NCI-H2171 (cell line): ENCODE measurements at places on chromosomes 3 and 15.

DNA sequence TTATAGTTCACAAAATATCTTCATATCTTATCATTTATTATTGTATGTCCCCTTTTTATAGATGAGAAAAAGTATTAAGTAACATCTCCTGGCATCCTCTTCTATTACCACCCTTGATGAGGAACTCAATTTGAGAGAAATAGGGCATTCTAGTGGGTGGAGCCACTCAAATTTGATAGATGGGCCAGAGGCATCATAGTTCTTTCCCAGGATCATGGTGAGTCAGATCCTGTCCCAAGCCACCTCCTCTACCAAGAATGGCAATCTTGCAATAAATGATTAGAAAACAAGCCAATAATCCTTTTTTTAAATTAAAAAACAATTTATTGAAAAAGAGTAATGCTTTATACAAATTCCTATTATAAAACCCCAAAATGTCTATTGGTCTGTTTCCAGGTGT, 16.8 kb downstream of the CLDN1 start:
- DNase-seq: no peak

GRCh38 chr3:177591379-177591778, 394.1 kb upstream of the TBL1XR1 start:
- DNase-seq: no peak

- DNase-seq: no peak
Measured at GRCh38 chr3:188448813-188449212, 294.9 kb downstream of the LPP start.

DNA sequence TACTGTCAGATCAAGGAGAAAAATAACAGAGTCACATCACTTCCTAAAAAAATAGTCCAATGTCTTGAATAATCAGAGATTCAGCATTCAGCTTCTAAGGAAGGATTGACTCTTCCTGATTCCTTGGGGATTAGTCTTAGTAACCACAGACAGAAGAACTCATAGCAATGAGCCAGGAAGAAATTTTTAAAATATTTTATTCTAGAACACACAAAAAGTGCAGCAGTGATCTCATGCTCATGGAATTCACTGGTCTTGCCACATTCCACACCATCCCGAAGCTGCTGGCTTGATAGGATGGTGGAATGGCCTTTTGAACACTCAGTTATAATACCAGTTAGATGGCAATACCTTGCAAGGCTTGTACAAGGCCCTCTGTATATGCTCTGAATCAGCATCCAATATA, 43.0 kb upstream of the ABI3BP start:
- no peak for DNase-seq

- no peak for DNase-seq
Measured at GRCh38 chr15:60074181-60074885, 70.2 kb downstream of the FOXB1 start.

- DNase-seq: no peak
Measured at GRCh38 chr3:55185380-55185779, 257.5 kb upstream of the LRTM1 start.

GRCh38 chr15:100092034-100092433, 249.7 kb downstream of the ADAMTS17 start:
- DNase-seq: no peak

- DNase-seq: no peak
Measured at GRCh38 chr3:12556314-12556689, 585 bp upstream of the MKRN2 start.

- peak; percentile 32 for DNase-seq
Measured at GRCh38 chr3:157501863-157502262, 1.4 kb downstream of the VEPH1 start.

DNA sequence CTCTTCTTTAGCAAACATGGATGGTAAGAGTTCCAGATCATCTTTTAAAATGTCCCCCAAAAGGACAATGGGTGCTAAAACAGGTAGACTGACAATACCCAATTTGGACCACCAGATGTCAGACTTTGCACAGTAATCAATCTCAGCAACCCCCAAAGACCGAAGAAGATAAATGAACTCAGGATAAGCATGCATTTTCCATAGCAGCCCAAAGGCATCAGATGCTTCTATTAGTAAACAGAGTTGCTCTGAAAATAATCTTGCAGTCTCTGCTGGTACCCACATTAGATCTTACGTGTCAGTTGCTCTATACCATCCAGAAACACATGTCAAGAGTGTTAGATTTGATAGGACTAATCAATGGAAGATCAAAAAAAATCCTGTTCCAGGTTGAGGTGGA, 20.6 kb downstream of the MYH15 start:
- DNase-seq: peak; percentile 55

GRCh38 chr3:66038384-66038725, 363 bp downstream of the MAGI1 start:
- no peak for DNase-seq

DNA sequence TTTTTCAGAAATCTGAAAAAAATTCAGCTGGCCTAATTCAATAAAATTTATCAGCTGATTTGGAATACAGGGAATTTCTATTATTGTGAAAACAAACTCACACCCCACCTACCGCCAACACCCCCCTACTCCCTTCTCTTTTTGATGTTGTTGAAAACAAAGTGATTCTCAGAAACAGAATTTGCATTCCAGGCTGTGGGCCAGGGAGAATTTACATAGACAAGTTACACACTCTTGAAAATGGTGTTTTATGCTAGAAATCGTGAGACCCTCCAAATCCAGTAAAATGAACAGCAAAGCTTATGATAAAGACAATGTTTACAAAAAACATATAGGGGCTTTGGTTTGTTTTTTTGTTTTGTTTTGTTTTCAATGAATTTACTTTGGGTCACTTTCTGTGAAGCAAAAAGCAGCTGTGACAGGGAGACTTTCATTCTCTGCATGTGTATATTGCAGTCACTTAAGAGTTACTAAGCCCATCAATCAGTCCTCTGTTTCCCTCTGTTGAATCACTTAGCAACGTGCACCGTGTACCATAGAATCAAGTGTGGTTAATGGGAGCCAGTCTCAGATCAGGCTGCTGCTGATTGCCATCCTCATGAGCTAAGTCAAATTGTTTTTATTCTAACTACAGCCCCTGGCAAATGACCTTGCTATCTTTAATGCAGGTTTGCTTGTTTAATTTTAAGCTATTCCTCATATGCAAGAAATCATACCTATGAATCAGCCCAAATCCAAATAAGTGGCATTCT, 159.8 kb downstream of the ALCAM start:
- DNase-seq: no peak

GRCh38 chr3:195806211-195806915, 5.4 kb downstream of the MUC4 start:
- DNase-seq: no peak

DNA sequence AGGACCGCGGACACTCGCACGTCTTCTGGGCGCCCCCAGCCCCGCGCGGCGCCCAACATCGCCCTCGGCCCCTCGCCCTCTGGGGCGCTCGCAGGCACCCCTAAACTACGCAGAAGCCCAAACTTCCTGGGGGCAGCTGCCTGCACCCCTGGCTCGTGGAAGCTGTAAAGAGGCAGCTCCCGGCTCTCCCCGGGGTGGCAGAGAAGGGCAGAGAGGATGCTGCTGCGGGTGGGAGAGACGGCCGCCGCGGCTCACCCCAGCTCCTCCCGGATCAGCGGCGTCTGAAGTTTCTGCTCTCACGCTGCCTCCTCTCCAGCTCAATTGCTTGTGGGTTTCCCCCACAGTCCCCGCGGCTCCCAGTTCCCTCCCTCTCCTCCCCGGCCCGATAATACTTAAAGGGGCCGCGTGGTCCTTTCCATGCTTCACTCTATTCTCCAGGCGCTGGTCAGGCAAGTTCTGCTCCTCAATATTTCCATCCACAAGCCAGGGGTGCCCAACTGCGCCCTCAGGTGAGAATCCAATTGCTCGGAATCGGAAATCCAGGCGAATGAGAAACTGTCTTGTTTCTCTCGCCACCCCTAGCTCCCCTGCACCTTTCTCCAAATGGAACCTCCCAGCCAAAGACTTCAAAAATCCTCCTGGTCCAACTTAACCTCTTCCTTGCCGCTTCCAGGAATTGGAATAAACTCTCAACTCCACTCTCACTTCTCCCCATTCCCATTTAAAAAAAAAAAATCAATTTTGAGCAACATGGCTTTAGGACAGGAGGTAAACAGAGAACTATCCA, 748.5 kb downstream of the ROBO1 start:
- peak; percentile 78 for DNase-seq

DNA sequence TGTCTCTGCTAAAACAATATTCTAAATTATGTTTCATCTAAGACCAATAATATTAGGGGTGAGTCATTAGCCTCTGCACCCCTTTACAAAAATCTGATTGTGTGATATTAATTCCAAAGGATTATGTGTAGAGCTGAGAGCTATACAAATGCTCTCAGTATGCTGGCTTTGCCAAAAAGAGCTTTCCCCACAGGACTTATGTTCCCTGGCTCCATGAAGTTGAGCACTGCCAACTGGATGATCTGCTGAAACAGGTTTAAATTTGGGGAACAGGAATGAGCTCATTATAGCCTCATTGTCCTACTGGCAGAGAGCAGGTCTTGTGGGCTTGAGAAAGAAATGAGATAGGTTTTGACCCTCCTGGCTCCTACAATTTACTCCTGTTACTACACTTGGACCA, 347.8 kb upstream of the LMCD1 start:
- DNase-seq: no peak

DNA sequence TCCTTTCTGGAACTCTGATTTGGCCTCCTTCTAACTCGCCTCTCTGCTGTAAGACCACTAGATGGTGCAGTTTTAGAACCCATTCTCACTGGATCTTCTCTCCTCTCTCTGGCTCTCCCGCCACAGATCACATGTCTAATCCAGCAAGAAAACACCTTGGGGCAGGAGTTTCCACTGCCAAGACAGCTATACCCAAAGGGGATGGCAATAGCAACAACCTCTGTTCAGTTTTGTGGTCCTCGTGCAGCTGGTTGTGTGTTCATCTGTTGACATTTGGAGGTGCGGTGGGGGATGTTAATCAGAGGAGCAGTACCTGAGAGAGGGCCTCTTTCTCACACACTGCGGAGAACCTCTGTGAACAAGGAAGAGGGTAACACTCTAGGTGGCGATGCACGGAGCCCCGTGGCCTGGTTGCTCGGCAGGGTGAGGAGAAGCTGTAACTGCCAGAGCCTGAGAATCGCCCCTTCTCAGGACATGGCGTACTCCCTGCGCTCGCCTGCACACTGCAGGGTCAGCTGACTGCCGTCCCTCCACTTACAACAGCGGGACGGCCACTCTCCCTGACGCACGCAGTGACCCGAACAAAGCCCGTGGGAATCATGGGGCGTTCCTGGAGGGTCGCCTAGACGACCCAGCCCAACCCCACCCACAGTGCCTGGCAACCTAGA, at the start of gene TEX55:
TSS of gene TEX55 (plus strand) at position 666 of the 668 bp plus-strand sequence. CDS start 25 bp downstream, outside the sequence.
- DNase-seq: peak; percentile 16

DNA sequence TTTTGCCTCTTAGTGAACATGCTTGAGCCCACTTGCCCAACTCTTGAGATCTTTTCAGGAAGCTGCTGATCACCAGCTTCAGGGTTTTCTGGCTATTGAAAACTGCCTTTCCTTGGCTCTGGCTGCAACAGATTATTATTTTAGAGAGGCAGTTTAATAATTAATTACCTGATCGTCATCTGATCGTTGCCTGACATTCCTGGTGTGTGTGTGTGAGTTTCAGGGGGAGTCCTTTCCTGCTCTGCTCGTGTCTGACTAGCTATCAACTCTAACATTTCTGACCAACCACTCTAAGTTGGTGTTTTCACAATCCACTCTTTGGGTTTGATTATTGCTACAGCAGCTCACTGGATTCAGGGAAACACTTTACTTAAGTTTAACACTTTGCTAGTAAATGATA, 84.3 kb upstream of the SPATA16 start:
- DNase-seq: no peak

- DNase-seq: no peak
Measured at GRCh38 chr15:101332061-101332467, 37.0 kb upstream of the SNRPA1 start.

- DNase-seq: no peak
Measured at GRCh38 chr3:195035345-195036202, 235.4 kb downstream of the XXYLT1 start.

- no peak for DNase-seq
Measured at GRCh38 chr3:150371741-150372254, 36.3 kb upstream of the TSC22D2 start.

GRCh38 chr15:40807888-40808461, 702 bp upstream of the DNAJC17 start:
- DNase-seq: no peak

GRCh38 chr3:159418571-159419526, 569.8 kb upstream of the IL12A start:
- no peak for DNase-seq

GRCh38 chr3:169323578-169324451, 339.7 kb downstream of the MECOM start:
- DNase-seq: no peak

DNA sequence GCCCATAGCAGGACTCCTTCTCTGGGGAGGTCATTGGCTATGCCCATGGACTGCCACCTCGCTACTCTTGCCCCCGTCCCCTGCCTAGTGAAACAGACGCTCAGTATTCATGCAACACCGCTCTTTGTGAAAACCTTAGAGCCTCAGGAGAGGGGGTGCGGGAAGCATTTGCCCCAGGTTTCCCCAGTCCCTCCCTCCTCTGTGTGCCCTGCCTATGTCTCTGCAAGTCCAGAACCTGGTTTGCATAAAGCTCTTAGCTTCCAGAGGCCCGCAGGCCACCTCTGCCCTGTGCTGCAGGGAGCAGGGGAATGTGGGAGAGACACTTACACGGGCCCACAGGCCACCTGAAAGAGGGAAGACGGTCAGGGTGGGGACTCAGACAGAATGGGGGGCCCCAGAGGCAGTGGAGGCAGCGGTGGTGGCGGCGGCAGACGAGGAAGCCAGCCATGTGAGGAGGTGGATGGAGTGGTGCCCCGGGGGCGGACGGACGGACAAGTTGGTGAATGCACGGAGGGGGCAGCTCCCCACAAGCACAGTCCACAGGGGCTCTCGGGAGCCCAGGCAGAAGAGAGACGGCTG, 33.8 kb upstream of the CTSH start:
- DNase-seq: no peak

DNA sequence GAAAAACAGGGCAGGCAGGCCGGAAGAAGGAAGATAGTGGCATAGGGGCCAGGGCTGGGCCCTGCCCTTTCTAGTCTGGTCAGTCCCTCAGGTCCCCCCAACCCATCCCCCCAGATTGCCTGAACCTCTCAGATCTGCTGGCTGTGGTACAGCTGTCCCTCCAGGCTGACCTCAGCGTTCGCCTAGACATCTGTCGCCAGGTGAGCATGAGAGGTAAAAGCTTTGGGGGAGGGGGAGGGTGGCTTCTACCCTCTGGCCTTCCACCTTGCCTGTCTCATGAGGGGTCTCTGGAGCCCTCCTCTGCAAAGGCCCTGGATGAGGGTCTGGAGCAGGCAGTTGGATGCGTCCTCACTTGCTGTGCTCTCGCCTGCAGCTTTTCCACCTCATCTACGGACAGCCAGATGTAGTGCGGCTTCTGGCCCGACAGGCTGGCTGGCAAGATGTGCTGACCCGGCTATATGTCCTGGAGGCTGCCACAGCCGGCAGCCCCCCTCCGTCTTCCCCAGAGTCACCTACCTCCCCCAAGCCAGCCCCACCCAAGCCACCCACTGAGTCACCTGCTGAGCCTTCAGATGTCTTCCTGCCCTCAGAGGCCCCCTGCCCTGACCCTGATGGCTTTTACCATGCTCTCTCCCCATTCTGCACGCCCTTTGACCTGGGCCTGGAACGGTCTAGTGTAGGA, 20.2 kb downstream of the NBEAL2 start:
- no peak for DNase-seq
